ENCODE measurements at places on chromosomes 2 and 18. TPM values are rescaled to one million over a fixed set of nuclear protein-coding genes. Genes with fewer than 3 reads are reported as not detected.

- H3K4me3 ChIP-seq, result no peak overlapping the region
- no peaks in the 10 kb centered on the region for H3K36me3 ChIP-seq
These were observed 75.7 kb upstream of the ATIC start for GRCh38 chr2:215236131-215236530.

- DNase-seq, result no peak
- no peaks in the 10 kb centered on the region for H3K4me1 ChIP-seq
- H3K4me3 ChIP-seq, result no peak overlapping the region
- H3K36me3 ChIP-seq, result no peaks in the 10 kb centered on the region
- no peak overlapping the region for H3K27ac ChIP-seq
These were observed 15.0 kb downstream of the NGEF start for GRCh38 chr2:232997749-232998665.

CTAGE1 gene
- not detected for total RNA-seq

GRCh38 chr2:41572154-41572553 lies 475.7 kb upstream of the PKDCC start:
- H3K4me1 ChIP-seq, result no peaks in the 10 kb centered on the region
- H3K4me3 ChIP-seq, result no peak overlapping the region
- H3K27me3 ChIP-seq, result peaks cover 4% of the 10 kb centered on the region
- no peak for DNase-seq
- H3K36me3 ChIP-seq, result no peaks in the 10 kb centered on the region

TMEM182 gene
- total RNA-seq, result 4.5 TPM

DNA sequence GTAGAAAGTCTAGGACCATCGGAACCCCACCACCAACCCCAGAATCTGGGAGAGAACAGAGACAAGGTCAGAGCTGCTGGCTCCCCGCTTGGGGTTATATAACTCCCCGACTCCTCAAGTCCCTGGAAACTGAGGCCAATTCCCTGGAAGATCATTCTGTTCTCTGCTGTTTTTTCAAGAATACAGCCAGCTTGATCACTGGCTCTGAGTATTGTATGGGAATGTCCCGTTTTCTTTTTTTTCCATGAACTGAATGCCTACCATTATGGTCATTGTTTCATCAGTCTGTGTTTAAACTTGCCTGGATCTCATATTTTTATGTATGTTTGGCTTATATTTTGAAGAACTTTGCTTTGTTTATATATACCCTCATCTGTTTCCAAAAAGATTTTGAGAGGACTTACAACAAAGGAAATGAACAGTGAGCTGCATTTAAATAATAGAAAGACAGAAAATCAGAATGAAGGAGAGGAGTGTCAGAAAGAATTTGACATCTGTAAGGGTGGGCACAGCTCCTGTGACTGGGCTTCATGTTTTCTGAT lies 90.0 kb upstream of the ALPP start:
- peaks cover 46% of the 10 kb centered on the region for H3K4me1 ChIP-seq
- no peak overlapping the region for H3K27ac ChIP-seq
- H3K4me3 ChIP-seq, result no peak overlapping the region
- peaks cover 6% of the 10 kb centered on the region for H3K36me3 ChIP-seq

- no peak overlapping the region for H3K4me3 ChIP-seq
- H3K36me3 ChIP-seq, result no peaks in the 10 kb centered on the region
- no peak for DNase-seq
- H3K27me3 ChIP-seq, result no peaks in the 10 kb centered on the region
- H3K4me1 ChIP-seq, result no peaks in the 10 kb centered on the region
These were observed 57.8 kb upstream of the HAAO start for GRCh38 chr2:42850016-42850805.

GRCh38 chr2:210460322-210461227 lies 16.0 kb downstream of the LANCL1 start:
- H3K36me3 ChIP-seq, result peaks cover 23% of the 10 kb centered on the region
- H3K4me1 ChIP-seq, result peaks cover 8% of the 10 kb centered on the region
- DNase-seq, result no peak
- H3K27ac ChIP-seq, result peak overlapping the region; percentile 10
- no peaks in the 10 kb centered on the region for H3K27me3 ChIP-seq
- H3K4me3 ChIP-seq, result no peak overlapping the region

FAM124B gene
- 0.46 TPM for total RNA-seq

DNA sequence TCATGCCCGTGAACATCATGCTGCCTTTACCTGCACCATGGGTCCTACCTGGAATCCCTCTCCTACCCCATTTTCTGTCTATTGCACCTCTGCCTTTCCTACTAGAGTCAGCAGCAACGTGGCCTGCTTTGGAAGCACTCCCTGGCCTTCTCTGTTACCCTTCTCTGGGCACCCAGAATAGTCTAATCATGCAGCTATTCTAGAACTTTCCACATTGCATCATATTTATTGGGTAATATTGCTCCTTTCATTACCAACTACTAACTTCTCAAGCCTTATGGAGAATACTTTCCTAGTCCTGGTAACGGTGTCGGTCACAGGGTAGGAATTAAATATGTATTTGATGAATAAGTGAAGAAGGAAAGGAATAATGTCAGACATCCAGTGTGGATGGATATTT lies 33.3 kb upstream of the CREG2 start:
- H3K36me3 ChIP-seq, result no peaks in the 10 kb centered on the region
- H3K27me3 ChIP-seq, result no peaks in the 10 kb centered on the region

RAB12 gene
- 14.8 TPM for total RNA-seq

DNA sequence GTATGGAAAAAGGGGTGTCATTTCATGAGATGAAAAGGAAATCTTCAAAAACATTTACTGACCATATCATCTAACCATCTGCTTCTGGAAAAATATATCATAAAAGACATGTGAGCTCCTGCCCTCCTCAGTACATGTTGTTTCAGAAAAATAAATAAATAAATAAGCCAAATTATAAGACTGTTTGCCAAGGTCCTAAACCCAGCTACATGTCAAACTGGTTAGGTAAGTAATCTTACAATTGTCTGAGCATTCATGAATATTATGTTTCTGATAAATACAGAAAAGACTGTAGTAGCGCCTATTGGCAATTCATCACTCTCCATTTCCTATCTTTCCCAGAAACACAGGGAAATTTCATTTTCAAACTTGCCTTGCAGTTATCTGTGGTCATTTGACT lies 138.9 kb upstream of the SETBP1 start:
- no peak overlapping the region for H3K27ac ChIP-seq
- no peaks in the 10 kb centered on the region for H3K27me3 ChIP-seq
- no peaks in the 10 kb centered on the region for H3K36me3 ChIP-seq
- no peak for DNase-seq

- peaks cover 56% of the 10 kb centered on the region for H3K4me1 ChIP-seq
- no peaks in the 10 kb centered on the region for H3K27me3 ChIP-seq
- H3K4me3 ChIP-seq, result no peak overlapping the region
These were observed 226.1 kb upstream of the TRIB2 start for GRCh38 chr2:12490641-12491040.

DNA sequence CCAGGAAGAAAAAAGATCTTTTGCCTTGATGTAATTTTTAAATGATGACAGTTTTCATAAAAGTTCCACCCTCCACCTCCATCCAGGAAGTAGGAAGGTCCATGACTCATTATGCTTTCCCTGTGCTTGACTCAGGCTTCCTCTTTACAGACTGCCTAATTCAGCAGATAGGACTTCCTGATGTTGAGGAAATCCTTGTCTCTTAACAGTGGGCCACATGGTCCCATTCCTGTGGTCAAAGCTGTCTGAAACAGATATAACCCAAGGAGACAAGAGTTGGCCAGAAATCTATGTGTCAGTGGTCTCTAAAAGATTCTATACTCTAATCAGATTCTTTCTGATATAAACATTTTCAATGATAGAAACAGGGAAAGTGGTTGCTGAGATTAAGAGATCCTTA lies 119.1 kb downstream of the BAZ2B start:
- H3K27ac ChIP-seq, result peak overlapping the region; percentile 81
- H3K36me3 ChIP-seq, result peaks cover 21% of the 10 kb centered on the region
- H3K4me3 ChIP-seq, result no peak overlapping the region
- DNase-seq, result no peak

DNA sequence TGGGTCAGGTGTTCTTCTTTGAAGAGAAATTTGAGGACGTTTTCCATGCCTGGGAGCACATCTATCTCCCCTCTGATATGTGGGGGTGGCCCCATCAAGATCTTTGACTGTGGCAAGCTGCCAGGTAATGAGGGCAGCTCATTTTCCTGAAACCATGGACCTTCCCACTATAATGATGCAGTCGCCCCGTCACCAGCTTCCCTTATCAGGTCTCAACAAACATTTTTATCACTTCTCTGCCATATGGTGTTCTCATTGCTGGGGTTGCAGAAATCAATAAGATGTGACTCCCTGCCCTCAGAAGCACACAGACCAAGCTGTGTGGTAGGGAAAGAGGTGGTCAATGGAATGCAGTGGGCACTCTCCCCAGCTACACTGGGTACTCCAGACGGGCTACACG lies 48.4 kb upstream of the B3GNT7 start:
- H3K27ac ChIP-seq, result no peak overlapping the region
- no peaks in the 10 kb centered on the region for H3K4me1 ChIP-seq
- no peak for DNase-seq
- no peaks in the 10 kb centered on the region for H3K36me3 ChIP-seq
- no peaks in the 10 kb centered on the region for H3K27me3 ChIP-seq

RAD51AP2 gene
- total RNA-seq, result not detected

DNA sequence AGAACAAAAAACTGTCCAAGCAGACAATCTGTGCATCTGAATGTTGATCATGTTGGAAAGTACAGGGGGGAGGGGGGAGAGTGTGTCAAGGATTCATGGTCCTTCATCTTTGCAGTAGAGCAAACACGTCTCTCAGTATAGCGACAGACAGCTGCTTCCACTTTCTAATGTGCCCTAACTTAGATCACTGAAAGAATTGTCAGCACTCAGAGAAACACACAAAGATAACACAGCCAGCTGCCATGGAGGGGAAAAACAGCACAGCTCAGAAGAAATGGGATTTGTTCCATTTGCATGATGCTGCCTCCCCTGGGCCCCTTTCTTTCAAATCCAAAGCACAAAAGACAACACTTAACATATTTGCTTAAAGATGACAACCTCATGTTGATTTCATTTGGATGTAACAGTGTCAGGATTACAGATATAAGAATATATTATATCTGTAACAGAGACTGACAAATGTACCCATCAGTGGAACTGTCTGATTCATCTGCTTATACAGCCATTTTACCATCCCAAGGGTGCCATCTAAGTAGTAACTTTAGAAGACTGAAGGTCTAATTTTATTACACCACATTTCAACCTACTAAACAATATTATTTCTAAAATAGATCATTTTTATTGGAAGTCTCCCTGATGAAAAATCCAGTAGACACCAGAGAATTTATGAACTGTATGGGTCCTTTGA lies 17.7 kb downstream of the FIGN start:
- H3K27ac ChIP-seq, result no peak overlapping the region
- no peaks in the 10 kb centered on the region for H3K27me3 ChIP-seq
- no peak overlapping the region for H3K4me3 ChIP-seq
- H3K36me3 ChIP-seq, result no peaks in the 10 kb centered on the region

GRCh38 chr2:177254433-177255226 lies 9.9 kb downstream of the NFE2L2 start:
- H3K4me1 ChIP-seq, result peaks cover 85% of the 10 kb centered on the region
- H3K4me3 ChIP-seq, result no peak overlapping the region
- no peak for DNase-seq
- peak overlapping the region; percentile 48 for H3K27ac ChIP-seq
- H3K36me3 ChIP-seq, result peaks cover 81% of the 10 kb centered on the region

DNA sequence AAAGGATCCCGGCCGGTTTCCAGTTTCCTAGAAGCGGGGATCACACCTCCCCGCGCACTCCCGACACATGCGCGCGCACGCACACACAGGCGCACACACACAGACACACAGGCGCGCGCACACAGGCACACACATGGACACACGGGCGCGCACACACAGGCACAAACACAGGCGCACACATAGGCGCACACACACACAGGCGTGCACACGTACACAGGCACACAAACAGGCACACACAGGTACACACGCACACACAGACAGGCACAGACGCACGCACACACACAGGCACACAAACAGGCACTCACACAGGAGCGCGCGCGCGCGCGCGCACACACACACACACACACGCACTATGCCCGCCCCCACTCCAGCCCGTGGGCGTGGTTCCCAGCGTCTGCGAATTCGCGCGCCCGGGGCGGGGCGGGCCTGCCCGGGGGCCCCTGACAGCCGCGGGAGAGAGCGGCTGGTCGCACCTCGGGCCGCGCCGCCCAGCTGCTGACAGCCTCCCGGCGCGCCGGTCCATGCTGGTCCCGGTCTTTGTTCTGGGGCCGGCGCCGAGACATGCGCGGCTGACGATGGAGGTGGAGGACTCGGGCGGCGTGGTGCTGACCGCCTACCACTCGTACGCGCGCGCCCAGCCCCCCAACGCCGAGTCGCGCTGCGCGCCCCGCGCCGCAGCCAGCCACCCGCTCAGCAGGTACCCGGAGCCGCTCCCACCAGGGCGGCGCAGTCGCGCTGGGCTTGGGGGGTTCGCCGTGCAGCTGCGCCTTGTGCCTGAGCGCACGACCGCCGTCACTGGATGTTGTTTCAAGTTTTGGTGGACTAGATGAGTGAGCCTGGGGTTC lies at the start of gene ARHGAP28:
Gene ARHGAP28 (plus strand): TSS at position 470 of the 845 bp plus-strand sequence. CDS start 106 bp downstream, at position 576.
- peak; percentile 38 for DNase-seq
- H3K36me3 ChIP-seq, result no peaks in the 10 kb centered on the region
- H3K4me1 ChIP-seq, result peaks cover 5% of the 10 kb centered on the region
- peaks cover 33% of the 10 kb centered on the region for H3K27me3 ChIP-seq
- H3K27ac ChIP-seq, result peak within 1 kb of the TSS; percentile 84

- H3K4me1 ChIP-seq, result peaks cover 21% of the 10 kb centered on the region
- no peaks in the 10 kb centered on the region for H3K27me3 ChIP-seq
- H3K36me3 ChIP-seq, result no peaks in the 10 kb centered on the region
- no peak overlapping the region for H3K27ac ChIP-seq
- DNase-seq, result no peak
These were observed 22.5 kb upstream of the NDUFV2 start for GRCh38 chr18:9079818-9080528.

CAMKMT gene
- 10.0 TPM for total RNA-seq

SKOR2 gene
- total RNA-seq, result not detected

- no peak overlapping the region for H3K4me3 ChIP-seq
- no peak overlapping the region for H3K27ac ChIP-seq
- no peaks in the 10 kb centered on the region for H3K27me3 ChIP-seq
- no peaks in the 10 kb centered on the region for H3K4me1 ChIP-seq
- no peaks in the 10 kb centered on the region for H3K36me3 ChIP-seq
These were observed 46.7 kb downstream of the ARHGAP28 start for GRCh38 chr18:6776188-6776587.

- H3K36me3 ChIP-seq, result no peaks in the 10 kb centered on the region
- H3K27ac ChIP-seq, result no peak overlapping the region
- H3K27me3 ChIP-seq, result no peaks in the 10 kb centered on the region
These were observed 28.4 kb upstream of the PUM2 start for GRCh38 chr2:20378891-20379519.

ASB18 gene
- not detected for total RNA-seq

- H3K27me3 ChIP-seq, result no peaks in the 10 kb centered on the region
- H3K4me3 ChIP-seq, result peak overlapping the region; percentile 97
- no peak for DNase-seq
- H3K27ac ChIP-seq, result peak overlapping the region; percentile 96
- peaks cover 46% of the 10 kb centered on the region for H3K4me1 ChIP-seq
- H3K36me3 ChIP-seq, result peaks cover 21% of the 10 kb centered on the region
These were observed 2.7 kb upstream of the SOS1 start for GRCh38 chr2:39123436-39123999.

GRCh38 chr2:236766850-236767249 lies 197.2 kb downstream of the ACKR3 start:
- no peaks in the 10 kb centered on the region for H3K4me1 ChIP-seq
- peaks cover 8% of the 10 kb centered on the region for H3K27me3 ChIP-seq
- no peaks in the 10 kb centered on the region for H3K36me3 ChIP-seq
- no peak overlapping the region for H3K4me3 ChIP-seq

FLACC1 gene
- 1.3 TPM for total RNA-seq

All from activated naive CD8-positive, alpha-beta T cell treated with anti-CD3 and anti-CD28 coated beads for 36 hours (primary cell).